NCI-H1417 (cell line): ENCODE measurements at places on chromosomes 7 and 10.
A peak's percentile ranks its signal among the peaks of the same experiment; 100 is the strongest.

GRCh38 chr7:150410680-150411346, 31.7 kb downstream of the ZNF775 start:
- no peak for DNase-seq

DNA sequence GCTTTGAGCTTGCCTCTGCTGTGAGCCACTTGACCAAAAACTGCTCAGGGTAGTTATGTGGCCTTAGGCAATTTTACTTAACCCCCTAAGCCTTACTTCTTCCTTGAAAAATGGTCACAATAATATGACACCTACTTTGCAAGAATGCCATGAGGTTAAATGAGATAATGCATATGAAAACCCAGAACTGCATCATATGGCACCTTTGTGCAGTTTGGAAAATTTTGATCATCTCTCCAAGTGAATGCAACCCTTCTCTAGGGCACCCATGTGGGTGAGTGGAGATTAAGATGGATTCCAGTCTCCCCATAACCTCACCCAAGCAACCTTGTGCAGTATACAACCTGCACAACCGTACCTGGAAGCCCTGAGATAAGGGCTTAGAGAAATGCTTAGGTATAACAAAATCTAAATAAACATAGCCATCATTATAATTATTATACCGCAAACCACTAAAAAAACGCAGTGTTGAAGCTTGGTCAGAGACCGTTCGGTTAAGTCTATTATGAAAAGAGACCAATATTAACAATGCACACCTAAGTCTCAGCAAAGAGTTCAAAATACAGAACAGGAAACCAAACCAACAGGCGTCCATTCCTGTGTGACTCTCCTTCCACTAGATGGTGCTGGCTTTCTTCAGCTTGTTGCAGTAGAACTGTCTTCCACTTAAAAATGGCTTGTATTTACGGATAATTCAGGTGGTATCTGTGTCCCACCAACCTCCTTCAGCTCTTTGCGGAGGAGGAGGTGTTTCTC, 21.0 kb upstream of the ASB15 start:
- DNase-seq = peak; percentile 82

DNA sequence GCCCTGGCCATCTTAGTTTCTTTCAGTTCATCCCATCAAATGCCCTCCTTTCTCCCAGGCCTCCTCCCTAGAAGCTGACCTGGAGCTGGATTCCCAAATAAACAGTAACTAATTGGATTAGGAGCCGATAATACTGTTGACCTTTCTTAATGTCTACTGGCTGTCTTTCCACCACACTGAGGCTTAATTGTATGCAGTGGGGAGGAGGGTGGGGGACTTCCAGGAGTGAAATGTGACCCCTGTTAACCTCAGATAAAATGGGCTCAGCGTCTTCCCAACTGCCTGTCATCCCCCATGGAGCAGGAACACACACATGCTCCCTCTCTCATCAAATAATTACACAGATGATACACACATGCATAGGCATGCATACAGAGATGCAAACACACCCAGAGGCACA, 53.7 kb upstream of the LBX1 start:
- peak; percentile 53 for DNase-seq

DNA sequence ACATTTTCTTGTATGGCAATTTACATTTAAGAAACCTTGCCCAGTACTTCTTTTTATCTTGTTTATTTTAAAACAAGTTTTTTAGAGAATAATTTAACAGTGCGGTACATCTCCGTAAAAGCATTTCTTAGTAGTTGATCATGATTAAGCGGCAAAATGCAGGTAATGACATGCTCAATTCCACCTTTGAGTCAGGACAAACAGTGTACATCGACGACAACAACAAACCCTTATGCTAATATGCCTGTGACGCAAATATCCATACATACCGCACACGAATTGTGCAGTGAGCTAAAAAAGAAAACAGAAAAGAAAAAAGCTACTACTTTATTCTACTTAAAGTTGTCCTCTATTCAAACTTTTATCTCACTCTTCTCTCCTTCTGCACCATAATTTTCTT, 1.9 kb downstream of the MAGI2 start:
- DNase-seq = no peak

DNA sequence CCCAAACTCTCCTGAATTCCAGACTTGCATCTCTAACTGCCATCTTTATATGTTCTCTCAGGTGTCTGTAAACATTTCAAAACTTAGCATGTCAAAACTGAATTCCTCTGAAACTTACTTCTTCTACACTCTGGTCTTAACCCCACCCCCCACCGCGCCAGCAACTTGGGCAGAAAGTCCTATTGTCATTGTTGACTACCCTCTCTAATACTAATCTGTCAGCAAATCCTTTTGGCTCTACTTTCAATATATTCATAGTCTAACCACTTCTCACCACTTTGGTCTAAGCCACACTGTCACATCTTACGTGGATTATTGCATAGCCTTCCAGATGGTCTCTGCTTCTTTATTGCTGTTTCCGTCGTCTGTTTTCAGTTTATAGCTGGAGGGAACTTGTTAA, 86.6 kb downstream of the AHCYL2 start:
- DNase-seq = no peak

GRCh38 chr7:110595694-110596093, 495.2 kb upstream of the LRRN3 start:
- no peak for DNase-seq

GRCh38 chr7:101559586-101559985, 69.5 kb downstream of the MYL10 start:
- DNase-seq = no peak

GRCh38 chr10:113764582-113764981, 13.1 kb downstream of the PLEKHS1 start:
- no peak for DNase-seq

- DNase-seq = no peak
Observed at GRCh38 chr10:119638982-119639381, 12.2 kb upstream of the BAG3 start.

GRCh38 chr10:7157091-7157490, 253.7 kb downstream of the SFMBT2 start:
- no peak for DNase-seq

GRCh38 chr10:18226336-18226735, 86.1 kb downstream of the CACNB2 start:
- DNase-seq = no peak

- no peak for DNase-seq
Observed at GRCh38 chr10:51564896-51565510, 134.4 kb downstream of the CSTF2T start.

- peak; percentile 32 for DNase-seq
Observed at GRCh38 chr10:131195116-131195515, 116.4 kb downstream of the TCERG1L start.

GRCh38 chr7:50292763-50293162, 11.8 kb upstream of the IKZF1 start:
- no peak for DNase-seq

- no peak for DNase-seq
Observed at GRCh38 chr10:21180604-21181003, 283.5 kb upstream of the NEBL start.

GRCh38 chr10:79248341-79249185, 98.7 kb upstream of the PPIF start:
- no peak for DNase-seq

DNA sequence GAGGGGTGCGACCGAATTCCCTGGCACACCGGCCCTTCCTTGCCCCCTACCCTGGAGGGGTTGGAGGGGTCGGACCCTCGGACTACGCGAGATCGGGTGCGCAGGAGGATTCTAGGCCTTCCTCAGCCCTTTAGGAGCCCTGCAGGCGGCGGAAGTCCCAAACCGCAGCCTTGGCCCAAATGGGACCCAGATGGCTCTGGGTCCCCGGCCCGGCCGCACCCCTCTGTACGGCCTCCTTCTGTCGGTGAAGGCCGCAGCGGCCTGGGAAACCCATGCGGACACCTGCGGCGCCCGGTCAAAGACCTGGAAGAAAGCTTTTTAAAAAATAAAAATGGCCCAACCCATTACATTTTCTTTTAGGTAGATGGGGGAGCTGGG, 2.4 kb upstream of the VAX1 start:
- no peak for DNase-seq

GRCh38 chr7:158495786-158496185, 91.8 kb downstream of the PTPRN2 start:
- DNase-seq = peak; percentile 70

DNA sequence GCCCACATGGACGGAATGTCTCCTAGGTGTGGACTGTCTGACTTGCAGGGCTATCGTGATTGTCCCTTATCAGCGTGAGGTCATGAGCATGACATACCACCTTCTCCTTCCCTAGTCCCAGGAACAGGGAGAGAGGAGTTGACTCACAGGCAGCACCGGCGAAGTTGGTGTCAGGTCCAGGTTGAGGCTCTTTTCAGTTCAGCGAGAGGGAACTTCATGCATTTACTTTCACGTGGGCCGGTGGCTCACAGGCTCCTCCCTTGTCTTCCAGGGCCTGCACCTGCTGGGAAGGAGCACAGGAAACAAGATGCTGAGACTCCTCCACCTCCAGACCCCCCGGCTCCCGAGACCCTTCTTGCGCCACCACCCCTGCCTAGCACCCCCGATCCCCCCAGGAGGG, 46.1 kb downstream of the PROSER2 start:
- DNase-seq = no peak

GRCh38 chr7:48109848-48110663, 21.0 kb downstream of the UPP1 start:
- DNase-seq = peak; percentile 47
